Activated naive CD4-positive, alpha-beta T cell treated with anti-CD3 and anti-CD28 coated beads for 36 hours (primary cell): ENCODE measurements at places on chromosomes 2 and 18. TPM values are rescaled to one million over a fixed set of nuclear protein-coding genes. Genes with fewer than 3 reads are reported as not detected.

DNA sequence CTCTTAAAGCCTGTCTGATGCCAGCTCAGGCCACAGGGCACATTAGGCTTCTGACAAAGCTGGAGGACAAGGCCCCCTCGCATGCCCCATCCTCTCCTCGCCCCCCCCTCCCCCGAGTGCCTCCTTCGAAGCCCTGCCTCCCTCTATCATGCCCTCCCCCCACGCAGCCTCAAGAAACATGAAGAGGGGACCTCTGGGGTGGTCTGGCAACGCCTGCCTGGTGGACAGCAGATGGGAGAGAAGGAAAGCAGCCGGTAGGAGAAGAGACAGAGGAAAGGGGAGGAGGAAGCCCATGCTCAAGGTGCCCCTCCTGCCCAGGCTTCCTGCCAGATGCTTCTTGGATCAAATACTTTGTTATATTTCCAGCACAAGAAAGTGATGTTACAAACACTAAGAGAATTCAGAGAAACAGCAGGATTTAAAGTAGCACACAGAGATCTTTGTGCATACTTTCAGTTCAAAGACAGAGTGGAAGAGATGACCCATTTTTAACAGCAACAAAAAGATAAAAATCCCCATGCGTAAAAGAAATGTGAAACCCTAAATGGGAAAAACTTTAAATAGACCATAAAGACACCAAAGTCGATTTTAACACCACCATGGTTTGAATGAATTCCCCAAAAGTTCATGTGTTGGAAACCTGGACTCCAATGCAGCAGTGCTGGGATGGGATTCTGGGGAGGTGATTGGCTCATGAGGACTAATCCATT is 19.0 kb downstream of the BOK start:
- no peak for DNase-seq
- no peaks in the 10 kb centered on the region for H3K27me3 ChIP-seq
- no peak overlapping the region for H3K4me3 ChIP-seq
- no peak overlapping the region for H3K27ac ChIP-seq
- no peaks in the 10 kb centered on the region for H3K4me1 ChIP-seq

DNA sequence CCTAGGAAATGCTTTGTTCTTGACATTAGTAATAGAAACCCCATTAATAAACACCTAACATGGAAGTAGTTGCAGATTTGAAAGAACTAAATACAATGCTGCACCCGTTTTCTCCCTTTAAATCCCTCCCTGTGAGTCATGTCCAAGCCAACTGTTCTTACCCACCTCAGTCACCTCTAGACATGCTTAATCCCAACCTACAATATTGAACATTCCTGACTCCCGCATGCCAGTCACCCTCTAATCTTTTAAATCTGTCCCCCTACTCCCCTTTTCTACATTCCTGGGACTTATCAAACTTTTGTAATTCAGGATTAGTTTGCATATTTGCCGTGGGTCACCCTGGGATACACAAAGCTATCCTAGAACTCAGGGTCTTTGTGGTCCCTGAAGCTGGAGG is 374.6 kb downstream of the IRS1 start:
- H3K4me1 ChIP-seq = peaks cover 10% of the 10 kb centered on the region
- DNase-seq = no peak
- H3K4me3 ChIP-seq = no peak overlapping the region
- no peak overlapping the region for H3K27ac ChIP-seq

- no peak overlapping the region for H3K4me3 ChIP-seq
- H3K4me1 ChIP-seq = no peaks in the 10 kb centered on the region
These were observed 716.2 kb upstream of the FANCL start for GRCh38 chr2:58957188-58957840.

DNA sequence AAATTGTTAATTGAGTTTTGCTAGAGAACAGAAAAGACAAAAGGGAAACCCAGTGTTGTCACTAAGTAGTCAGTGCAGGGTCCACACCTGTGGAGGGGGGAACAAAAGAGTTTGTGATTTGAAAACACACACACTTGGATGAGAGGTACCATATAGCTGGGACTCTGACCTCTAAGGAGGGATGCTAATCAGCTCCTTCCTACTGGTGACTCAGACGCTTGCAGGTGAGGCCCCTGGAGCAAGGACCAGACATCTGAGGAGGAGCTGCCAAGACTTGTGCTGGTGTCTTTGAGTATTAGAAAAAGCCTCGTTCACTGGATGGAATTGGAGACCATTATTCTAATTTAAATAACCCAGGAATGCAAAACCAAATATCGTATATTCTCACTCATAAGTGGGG is 146.4 kb upstream of the MAP2 start:
- H3K27me3 ChIP-seq = no peaks in the 10 kb centered on the region
- no peak for DNase-seq
- no peak overlapping the region for H3K27ac ChIP-seq
- H3K4me1 ChIP-seq = no peaks in the 10 kb centered on the region
- H3K4me3 ChIP-seq = no peak overlapping the region
- H3K36me3 ChIP-seq = no peaks in the 10 kb centered on the region

The EPAS1 gene
- 2.1 TPM for total RNA-seq

GRCh38 chr18:63157293-63158011 is 162.1 kb downstream of the BCL2 start:
- peaks cover 7% of the 10 kb centered on the region for H3K36me3 ChIP-seq
- H3K27ac ChIP-seq = peak overlapping the region; percentile 99
- H3K27me3 ChIP-seq = no peaks in the 10 kb centered on the region
- peak overlapping the region; percentile 79 for H3K4me3 ChIP-seq

GRCh38 chr2:152572031-152572430 is 145.2 kb downstream of the PRPF40A start:
- no peak for DNase-seq
- H3K27ac ChIP-seq = no peak overlapping the region
- H3K4me1 ChIP-seq = peaks cover 7% of the 10 kb centered on the region
- peaks cover 11% of the 10 kb centered on the region for H3K27me3 ChIP-seq
- no peak overlapping the region for H3K4me3 ChIP-seq
- H3K36me3 ChIP-seq = no peaks in the 10 kb centered on the region

DNA sequence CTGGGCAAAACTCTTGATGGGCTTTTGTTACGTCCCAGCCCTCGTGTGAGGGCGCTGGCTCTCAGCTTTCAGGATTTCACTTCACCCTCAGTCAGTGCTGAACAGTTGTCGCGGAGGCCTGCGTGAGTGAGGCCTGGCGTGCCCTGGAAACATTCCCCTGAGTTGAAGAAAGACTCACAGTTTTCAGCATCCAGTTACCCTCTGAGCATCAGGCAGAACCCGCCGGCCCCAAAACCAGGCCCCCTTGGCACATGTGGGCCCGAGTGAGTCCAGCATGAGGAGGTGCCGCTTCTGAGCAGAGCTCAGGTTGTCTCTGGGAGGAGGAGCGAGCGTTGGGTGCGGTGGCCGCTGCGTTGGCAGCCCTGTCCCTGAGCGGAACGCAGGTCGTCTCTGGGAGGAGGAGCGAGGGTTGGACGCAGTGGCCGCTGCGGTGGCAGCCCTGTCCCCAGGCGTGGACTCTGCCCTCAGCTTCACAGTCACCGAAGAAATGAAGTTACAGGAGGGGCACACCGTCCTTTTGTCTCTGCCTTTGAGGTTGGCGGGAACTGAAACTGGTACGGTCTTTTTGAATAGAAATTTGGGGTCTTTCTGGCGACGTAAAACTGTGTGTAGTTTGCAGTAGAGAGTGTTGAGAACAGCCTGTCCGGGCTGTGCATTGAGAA is at the start of gene NEU4:
Gene NEU4 (plus strand): TSS at position 473 of the 662 bp plus-strand sequence. CDS start 5,292 bp downstream, outside the sequence.
- H3K27ac ChIP-seq = no peak within 1 kb of the TSS
- H3K36me3 ChIP-seq = no peaks in the 10 kb centered on the region
- peaks cover 5% of the 10 kb centered on the region for H3K27me3 ChIP-seq

- H3K27me3 ChIP-seq = no peaks in the 10 kb centered on the region
- H3K36me3 ChIP-seq = no peaks in the 10 kb centered on the region
- H3K27ac ChIP-seq = no peak overlapping the region
- no peaks in the 10 kb centered on the region for H3K4me1 ChIP-seq
- H3K4me3 ChIP-seq = no peak overlapping the region
These were observed 67.3 kb downstream of the SH3RF3 start for GRCh38 chr2:109196081-109196875.

The L3MBTL4 gene
- total RNA-seq = 0.05 TPM

- DNase-seq = peak; percentile 19
- peak overlapping the region; percentile 100 for H3K27ac ChIP-seq
- H3K27me3 ChIP-seq = no peaks in the 10 kb centered on the region
- peaks cover 56% of the 10 kb centered on the region for H3K4me1 ChIP-seq
- peaks cover 45% of the 10 kb centered on the region for H3K36me3 ChIP-seq
- peak overlapping the region; percentile 91 for H3K4me3 ChIP-seq
These were observed 1.2 kb downstream of the CNOT9 start for GRCh38 chr2:218569661-218570500.

The IFIH1 gene
- 34.6 TPM for total RNA-seq

GRCh38 chr2:207995887-207996286 is 29.4 kb downstream of the PLEKHM3 start:
- H3K27me3 ChIP-seq = no peaks in the 10 kb centered on the region
- no peak overlapping the region for H3K4me3 ChIP-seq
- peaks cover 10% of the 10 kb centered on the region for H3K36me3 ChIP-seq
- no peak for DNase-seq
